ENCODE measurements at places on chromosomes 7 and 10.
A peak's percentile ranks its signal among the peaks of the same experiment; 100 is the strongest.

DNA sequence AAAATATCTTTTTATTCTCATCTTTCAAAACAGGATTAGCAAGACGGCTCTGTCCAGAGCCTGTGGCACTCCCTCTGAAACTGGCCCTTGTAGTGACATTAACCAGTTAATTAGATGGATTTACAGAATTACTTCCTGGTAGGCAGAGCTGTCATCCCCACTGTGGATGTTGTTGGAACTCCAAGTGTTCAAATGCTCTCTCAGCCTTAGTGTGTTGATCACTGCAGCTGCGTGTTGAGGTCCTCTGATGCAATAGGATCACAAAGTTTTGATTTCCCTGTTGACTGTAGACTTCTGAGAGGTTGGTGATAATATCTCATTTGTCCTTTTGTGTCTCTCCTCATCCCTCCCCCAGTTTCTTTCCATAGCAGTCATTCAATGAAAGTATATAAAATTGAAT lies 117.3 kb upstream of the CDK6 start:
- no peak for DNase-seq

GRCh38 chr10:27188259-27188658 lies 33.1 kb downstream of the MASTL start:
- DNase-seq, result no peak

- DNase-seq, result no peak
Measured at GRCh38 chr10:118543714-118544400, 51.6 kb downstream of the PRLHR start.

- no peak for DNase-seq
Measured at GRCh38 chr7:101386558-101387231, 24.0 kb downstream of the COL26A1 start.

DNA sequence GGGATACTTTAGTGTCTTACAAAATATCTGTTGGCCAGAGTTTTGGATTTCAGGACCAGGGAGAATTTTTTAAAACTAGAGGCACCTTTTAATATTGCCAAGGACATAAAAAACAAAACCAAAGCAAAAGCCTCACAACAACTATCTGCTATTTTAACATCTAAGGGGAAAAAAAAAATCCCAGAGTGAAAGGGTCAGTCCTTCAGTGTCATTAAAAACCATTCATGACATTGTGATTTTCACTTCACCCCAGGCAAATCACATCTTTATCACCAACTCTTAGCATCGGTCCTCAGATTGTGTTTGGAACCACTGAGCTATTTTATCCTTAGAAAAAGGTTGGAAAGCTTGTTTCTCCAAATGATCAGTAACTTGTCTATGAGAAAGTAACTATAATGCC lies 10.7 kb downstream of the CEP41 start:
- DNase-seq, result no peak

DNA sequence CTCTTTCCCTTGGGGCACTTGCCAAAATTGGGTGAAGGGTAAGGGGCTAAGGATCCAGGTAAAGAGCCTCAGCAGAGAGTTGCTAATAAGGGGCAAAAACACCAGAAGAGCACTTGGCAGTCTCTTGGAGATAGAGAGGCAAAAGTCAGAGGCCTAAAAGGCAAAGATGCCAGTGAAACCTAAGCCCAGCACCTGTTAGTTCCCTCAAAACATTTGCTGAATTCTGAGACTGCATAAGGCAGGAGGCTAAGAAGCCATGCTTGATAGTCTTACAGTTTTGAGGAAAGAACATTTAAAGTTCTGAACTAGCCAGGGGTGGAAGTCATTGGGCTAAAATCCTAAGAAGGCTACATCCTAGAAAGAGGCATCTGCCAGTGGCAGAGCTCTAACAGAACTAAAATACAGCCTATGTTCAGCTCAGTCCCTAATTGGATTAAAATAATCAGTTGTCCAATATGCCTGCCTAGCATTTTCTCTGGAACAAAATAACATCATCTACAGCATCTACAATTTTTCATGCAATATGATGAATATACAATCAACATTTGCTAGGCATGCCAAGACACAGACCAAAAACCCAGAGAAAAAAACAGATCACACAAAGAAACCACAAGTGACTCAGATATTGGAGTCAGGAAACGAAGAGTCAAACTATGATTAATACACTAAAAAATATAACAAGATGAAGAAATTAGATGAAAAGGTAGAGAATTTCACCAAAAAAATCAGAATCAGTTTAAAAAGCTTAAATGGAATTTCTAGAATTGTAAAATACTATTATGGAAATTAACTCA lies 7.7 kb downstream of the HTR7 start:
- no peak for DNase-seq

DNA sequence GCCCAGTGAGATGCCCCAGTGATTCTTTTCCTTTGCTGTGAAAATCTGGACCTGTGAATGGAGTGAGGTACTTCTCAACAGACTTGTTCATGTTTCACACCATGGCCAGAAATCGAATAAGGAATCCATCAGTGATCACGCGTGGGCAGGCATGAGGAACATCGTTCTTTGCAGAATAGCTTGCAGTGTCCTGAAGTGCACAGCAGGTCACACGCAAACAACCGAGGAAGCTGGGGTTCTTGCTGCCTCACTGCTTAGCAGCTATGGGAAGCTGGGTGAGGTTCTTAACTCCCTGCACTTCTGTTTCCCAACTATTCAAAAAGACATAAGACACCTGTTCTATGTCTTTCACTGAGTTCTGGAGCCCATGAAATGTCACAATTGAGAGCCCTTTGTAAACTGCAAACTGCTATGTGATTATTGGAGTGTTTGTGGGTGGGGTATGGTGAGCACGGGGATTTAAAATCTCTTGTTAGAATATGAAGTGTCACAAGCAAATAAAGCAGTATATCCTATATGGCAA lies 253.4 kb downstream of the KIAA1217 start:
- DNase-seq, result no peak

- DNase-seq, result no peak
Measured at GRCh38 chr10:97328646-97329453, 5.7 kb downstream of the FRAT2 start.

- peak; percentile 21 for DNase-seq
Measured at GRCh38 chr7:14639801-14640200, 262.8 kb downstream of the DGKB start.

GRCh38 chr10:42990721-42991441 lies 86.0 kb upstream of the RET start:
- no peak for DNase-seq

GRCh38 chr10:126549344-126549743 lies 121.1 kb downstream of the C10orf90 start:
- DNase-seq, result no peak

DNA sequence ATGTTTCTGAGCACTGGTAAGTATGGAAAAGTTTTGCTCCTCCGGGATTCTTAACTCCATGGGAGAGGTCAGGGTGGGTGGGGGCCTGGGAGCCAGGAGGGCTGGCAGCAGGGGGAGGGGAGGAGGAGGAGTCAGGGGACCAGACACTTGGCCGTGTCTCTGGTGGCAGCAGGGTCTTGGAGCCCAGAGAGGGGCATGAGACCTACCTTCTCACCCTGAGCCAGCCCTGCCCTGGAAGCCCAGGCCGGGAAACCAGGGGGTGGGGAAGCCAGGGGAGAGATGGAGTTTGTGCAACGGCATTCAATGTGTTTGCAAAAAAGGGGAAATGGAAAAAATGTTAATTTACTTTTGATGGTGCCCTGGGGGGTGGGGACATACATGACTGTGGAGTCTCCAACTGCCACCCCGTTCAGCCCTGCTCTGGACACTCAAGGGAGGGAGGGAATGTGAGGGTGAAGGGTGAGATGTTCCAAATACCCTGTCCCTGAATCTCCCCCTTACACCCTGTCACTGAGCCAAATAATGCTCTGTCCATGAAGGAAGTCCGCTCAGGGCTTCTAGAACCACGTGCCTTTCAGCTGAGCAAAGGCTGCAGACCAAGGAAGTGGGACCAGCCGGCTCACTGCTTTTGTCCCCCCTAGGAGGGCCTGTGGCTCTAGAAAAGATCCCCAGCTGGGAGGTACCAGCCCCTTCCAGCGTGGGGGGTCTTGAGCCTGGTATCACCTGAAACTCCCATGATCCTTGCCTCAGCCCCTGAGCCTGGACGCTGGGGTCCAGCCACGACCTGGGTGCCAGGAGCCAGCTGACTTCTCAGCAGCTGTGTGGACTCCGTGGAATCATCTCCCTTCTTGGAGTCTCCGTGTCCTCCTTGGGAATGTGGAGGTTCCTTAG lies 48.3 kb downstream of the TMEM270 start:
- no peak for DNase-seq

DNA sequence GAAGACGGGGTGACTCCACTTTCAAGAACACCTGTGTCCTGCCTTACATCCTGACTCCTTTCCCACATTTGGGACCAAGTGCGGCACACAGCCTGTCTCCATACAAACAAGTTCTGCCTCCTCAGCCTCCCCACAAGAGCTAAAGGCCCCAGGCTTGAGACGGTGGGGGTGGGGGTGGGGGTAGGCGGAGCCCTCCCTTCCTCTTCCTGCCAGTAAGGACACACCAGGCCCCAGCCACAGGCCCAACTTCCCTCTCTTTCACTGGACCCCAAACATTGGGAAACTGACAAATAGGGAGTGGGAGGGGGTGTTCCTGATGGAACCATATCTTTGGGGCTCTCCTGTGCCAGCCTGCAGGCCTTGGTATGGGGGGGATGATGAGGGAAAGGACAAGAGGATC lies 4.6 kb downstream of the CDK5 start:
- DNase-seq, result no peak

All from NCI-H2081 treated with DMSO at 0.1 percent for 48 hours (cell line).